ENCODE measurements at places on chromosomes 1 and 21.

GRCh38 chr1:173097001-173097400, 46.3 kb upstream of the TNFSF18 start:
- H3K36me3 ChIP-seq, result no peaks in the 10 kb centered on the region
- no peak for DNase-seq
- no peak overlapping the region for H3K27ac ChIP-seq
- H3K4me3 ChIP-seq, result no peak overlapping the region
- H3K4me1 ChIP-seq, result no peaks in the 10 kb centered on the region

DNA sequence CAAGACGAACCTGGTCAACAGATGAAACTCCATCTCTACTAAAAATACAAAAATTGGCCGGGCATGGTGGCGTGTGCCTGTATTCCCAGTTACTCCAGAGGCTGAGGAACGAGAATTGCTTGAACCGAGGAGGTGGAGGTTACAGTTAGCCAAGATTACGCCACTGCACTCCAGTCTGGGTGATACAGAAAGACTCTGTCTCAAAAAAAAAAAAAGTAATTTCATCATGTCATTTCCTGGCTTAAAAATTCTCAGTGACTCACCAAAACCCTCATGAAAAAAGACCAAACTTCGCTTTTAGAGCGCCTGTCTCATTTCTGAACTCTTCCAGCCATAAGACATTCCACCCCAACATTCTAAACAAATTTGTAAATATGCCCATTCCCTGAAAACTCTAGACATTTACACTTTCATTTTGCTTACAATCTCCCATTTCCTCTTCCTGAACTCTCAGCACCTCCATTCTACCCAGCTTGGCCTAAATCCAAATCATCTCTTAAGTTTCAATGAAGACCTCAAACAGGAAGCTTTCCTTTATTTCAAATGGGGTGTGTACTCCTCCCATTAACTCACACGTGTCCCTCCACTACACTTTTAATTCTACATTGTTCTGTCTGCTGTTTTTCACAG, 50.5 kb upstream of the PRRC2C start:
- H3K27me3 ChIP-seq, result peaks cover 4% of the 10 kb centered on the region
- peak overlapping the region; percentile 63 for H3K4me3 ChIP-seq
- peaks cover 2% of the 10 kb centered on the region for H3K36me3 ChIP-seq
- no peak for DNase-seq

GRCh38 chr21:42122808-42123207, 51.7 kb downstream of the UMODL1 start:
- H3K4me3 ChIP-seq, result no peak overlapping the region
- peaks cover 13% of the 10 kb centered on the region for H3K4me1 ChIP-seq
- no peak for DNase-seq
- H3K36me3 ChIP-seq, result peaks cover 5% of the 10 kb centered on the region

GRCh38 chr21:35953597-35953996, 106.7 kb downstream of the SETD4 start:
- no peak overlapping the region for H3K27ac ChIP-seq
- H3K4me3 ChIP-seq, result no peak overlapping the region
- H3K4me1 ChIP-seq, result no peaks in the 10 kb centered on the region
- H3K27me3 ChIP-seq, result peaks cover 15% of the 10 kb centered on the region
- no peaks in the 10 kb centered on the region for H3K36me3 ChIP-seq

GRCh38 chr1:22315315-22316078, 136.2 kb upstream of the ZBTB40 start:
- H3K27ac ChIP-seq, result no peak overlapping the region
- H3K27me3 ChIP-seq, result peaks cover 65% of the 10 kb centered on the region
- no peak overlapping the region for H3K4me3 ChIP-seq
- peaks cover 2% of the 10 kb centered on the region for H3K4me1 ChIP-seq

GRCh38 chr1:19605967-19606366, 38.1 kb upstream of the NBL1 start:
- peak overlapping the region; percentile 94 for H3K27ac ChIP-seq
- peaks cover 2% of the 10 kb centered on the region for H3K36me3 ChIP-seq
- H3K27me3 ChIP-seq, result no peaks in the 10 kb centered on the region
- H3K4me3 ChIP-seq, result peak overlapping the region; percentile 72

- H3K27me3 ChIP-seq, result peaks cover 49% of the 10 kb centered on the region
- H3K27ac ChIP-seq, result peak overlapping the region; percentile 67
- peak overlapping the region; percentile 85 for H3K4me3 ChIP-seq
- peaks cover 47% of the 10 kb centered on the region for H3K4me1 ChIP-seq
- H3K36me3 ChIP-seq, result no peaks in the 10 kb centered on the region
Measured at GRCh38 chr1:153344718-153345025, 4.0 kb downstream of the PGLYRP4 start.

DNA sequence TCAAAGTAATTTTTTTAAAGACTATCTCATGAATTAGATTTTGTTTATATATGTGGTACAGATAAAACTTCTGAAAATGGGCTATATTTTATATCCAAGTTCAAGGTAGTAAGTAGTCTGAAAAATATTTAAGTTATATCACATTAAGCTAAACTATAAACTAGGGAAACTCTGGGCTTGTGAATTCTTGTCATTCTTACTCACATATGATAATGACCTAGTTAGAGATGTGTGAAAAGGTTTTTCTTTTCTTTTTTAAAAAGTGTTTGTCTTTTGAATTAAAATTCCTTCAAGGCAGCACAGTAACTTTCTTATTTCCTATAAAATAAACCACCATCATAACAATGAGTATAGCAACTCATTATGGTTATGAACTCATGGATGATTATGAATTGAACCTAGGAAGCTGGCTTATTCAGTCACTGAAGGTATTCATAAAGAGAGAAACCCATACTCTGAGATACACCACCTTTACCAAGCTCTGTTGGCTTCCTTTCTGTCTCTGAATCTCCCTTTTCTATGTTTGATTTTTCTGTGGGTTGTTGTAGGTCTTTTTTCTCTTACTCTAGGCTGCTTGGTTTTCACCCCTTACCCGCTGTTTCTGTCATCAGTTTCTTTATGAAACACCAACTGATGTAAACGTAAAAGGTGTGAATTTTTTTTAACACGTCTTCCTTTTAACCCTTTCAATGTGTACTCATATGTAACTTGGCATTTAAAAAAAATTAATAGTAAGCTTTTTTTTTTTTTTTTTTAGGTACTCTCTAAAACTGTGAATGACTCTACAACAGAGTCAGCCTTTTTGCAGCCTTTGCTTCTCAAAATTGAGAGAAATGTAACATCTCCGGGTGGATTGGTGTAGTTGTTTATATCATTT, 25.2 kb downstream of the IL12RB2 start:
- no peak overlapping the region for H3K4me3 ChIP-seq
- H3K36me3 ChIP-seq, result no peaks in the 10 kb centered on the region
- H3K27me3 ChIP-seq, result no peaks in the 10 kb centered on the region
- DNase-seq, result no peak

DNA sequence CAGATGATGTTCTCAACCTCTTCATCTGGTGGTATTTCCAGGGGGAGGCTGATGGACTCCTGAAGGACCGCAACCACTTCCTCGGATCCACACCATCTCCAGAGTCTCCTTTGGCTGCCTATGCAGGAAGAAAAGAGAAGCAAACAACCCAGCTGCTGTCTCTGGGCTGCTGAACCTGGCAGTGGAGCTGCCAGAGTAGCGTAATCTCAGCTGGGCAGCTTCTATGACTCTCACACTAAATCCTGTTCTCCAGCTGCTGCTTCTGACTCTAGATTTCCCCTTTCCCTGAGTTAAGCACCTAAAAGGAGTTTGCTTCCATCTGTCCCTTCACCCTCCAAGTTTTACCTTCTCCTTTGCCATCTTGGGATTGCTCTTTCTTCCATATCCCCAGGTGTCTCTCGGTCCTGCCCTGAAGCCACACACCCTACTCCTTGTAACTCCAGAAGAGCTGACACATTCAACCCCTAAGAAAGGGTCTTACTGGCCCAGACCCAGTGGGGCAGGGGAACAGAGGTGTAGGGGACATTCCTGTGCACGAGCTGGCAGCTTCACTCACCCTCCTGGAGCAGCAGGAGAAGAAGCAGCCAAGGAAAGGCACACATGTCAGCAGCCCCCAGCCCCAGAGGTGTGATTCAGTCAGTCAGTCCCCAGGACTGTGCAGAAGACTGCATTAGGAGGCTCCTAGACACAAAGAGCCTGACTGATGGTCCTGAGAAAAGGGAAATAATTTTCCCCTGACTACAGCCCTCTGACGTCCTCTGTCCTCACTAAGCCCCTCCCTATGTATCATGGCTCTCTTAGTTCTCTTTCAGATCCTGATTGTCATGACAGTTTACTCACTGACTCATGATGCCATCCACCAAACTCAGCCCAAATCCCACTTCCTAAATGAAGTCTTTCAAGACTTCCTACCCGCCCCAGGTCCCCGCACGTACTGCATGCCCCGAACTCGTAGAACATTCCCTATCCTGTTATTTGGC, at the start of gene SLAMF9:
SLAMF9 (minus strand) TSS at position 702 of the 980 bp plus-strand sequence; CDS start at position 602, 100 bp downstream.
- peaks cover 15% of the 10 kb centered on the region for H3K36me3 ChIP-seq
- no peak within 1 kb of the TSS for H3K27ac ChIP-seq
- H3K4me3 ChIP-seq, result no peak within 1 kb of the TSS
- peaks cover 76% of the 10 kb centered on the region for H3K27me3 ChIP-seq
- DNase-seq, result no peak
- H3K4me1 ChIP-seq, result peaks cover 13% of the 10 kb centered on the region

- no peak overlapping the region for H3K27ac ChIP-seq
- H3K4me3 ChIP-seq, result no peak overlapping the region
- peaks cover 2% of the 10 kb centered on the region for H3K4me1 ChIP-seq
- no peaks in the 10 kb centered on the region for H3K36me3 ChIP-seq
- DNase-seq, result no peak
- no peaks in the 10 kb centered on the region for H3K27me3 ChIP-seq
Measured at GRCh38 chr1:59544615-59545293, 247.9 kb downstream of the FGGY start.

DNA sequence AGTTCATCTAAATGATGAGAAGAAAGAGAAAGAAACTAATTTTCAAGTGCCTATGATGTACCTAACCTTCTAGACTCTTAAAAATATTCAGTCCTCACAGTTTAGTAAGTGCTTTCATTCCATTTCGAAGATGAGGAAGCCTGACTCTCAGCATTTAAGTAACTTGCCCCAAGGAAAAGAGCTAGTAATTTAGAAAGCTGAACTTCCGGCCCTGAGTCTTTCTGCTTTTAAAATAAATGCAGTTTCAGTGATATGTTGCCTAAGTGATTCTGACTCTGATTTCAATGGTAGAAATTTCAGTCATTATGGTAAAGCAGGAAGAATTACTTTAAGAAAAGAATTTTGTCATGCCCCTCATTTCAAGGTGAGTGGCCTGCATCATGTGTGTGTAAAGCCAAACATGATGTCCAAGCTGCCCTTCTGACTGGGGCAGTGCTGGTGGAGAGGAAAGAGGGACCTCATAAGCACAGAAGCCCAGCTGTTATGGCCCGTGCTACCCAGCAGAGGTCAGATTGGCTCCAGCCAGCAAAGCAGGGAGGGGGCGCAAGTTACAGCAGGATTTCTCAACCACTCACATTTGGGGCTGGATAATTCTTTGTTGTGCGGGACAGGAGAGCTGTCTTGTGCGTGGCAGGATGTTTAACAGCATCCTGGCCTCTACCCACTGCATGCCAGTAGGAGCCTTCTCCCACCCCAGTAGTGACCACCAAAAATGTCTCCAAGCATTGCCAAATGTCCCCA, 10.7 kb downstream of the ATP1A4 start:
- no peaks in the 10 kb centered on the region for H3K4me1 ChIP-seq
- no peak overlapping the region for H3K4me3 ChIP-seq
- DNase-seq, result no peak
- no peak overlapping the region for H3K27ac ChIP-seq

- H3K4me1 ChIP-seq, result peaks cover 7% of the 10 kb centered on the region
- H3K36me3 ChIP-seq, result peaks cover 4% of the 10 kb centered on the region
- DNase-seq, result peak; percentile 54
- H3K27me3 ChIP-seq, result peaks cover 63% of the 10 kb centered on the region
Measured at GRCh38 chr1:37434292-37435225, 39.8 kb upstream of the ZC3H12A start.

DNA sequence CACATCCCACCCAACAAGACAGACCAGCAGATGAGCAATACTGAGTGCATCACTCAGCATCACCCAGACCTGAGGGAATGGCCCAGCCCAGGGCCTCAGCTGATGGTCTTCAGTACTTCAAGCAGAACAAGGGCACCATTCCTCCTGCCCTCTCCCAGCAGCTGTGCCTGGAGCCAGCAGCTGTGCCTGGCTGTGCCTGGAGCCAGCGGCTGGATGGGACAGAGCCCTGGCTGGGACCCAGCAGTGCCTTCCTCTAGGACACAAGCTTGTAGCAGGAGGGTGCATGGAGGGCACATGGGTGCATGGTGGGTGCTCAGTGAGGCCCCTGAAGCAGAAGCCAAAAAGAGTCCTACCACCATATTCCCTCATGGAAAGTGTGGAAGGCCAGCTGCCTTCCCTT, 583.8 kb downstream of the NPHP4 start:
- no peak for DNase-seq
- H3K36me3 ChIP-seq, result peaks cover 2% of the 10 kb centered on the region
- no peak overlapping the region for H3K27ac ChIP-seq
- no peaks in the 10 kb centered on the region for H3K27me3 ChIP-seq

GRCh38 chr1:180562640-180563025, 3.9 kb downstream of the OVAAL start:
- H3K27me3 ChIP-seq, result peaks cover 22% of the 10 kb centered on the region
- no peak for DNase-seq
- no peaks in the 10 kb centered on the region for H3K4me1 ChIP-seq

DNA sequence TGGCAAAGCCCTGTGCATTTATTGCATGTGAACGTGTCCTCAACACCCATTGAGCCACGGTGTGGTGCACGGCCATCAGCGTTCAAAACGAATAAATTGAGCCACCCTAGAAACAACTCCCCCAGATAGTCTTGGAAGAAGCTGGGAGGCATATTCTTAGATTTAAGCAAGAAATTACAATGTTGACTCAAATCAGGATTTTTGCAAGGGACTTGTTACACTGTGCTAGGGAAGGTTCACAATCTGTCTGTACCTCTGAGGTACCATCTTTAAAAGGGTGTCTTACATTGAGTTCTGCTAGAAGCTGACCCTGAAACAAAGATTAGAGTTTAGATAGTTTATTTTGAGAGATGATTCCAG, 16.2 kb downstream of the CD247 start:
- no peak for DNase-seq
- no peaks in the 10 kb centered on the region for H3K27me3 ChIP-seq
- peak overlapping the region; percentile 83 for H3K4me3 ChIP-seq
- H3K27ac ChIP-seq, result peak overlapping the region; percentile 98

DNA sequence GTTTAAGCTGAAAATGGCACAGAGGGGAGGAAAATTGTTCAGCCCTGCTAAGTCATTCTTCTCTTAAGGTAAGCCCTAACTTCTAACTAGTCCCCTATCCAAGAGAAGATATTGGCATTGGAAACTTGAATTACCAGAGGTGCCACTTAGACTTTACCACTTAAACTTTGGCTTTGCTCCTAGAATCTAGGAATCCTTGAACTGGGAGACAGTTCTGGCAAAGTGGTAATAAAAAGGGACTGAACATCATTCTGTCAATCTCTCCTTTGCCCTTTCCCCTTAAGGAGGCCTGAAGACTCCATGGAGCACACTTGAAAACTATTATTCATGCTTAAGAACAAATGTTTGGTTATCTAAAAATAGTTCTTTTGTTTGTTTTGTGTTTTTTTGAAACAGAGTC, 8.4 kb downstream of the ATP1A4 start:
- H3K27me3 ChIP-seq, result peaks cover 52% of the 10 kb centered on the region
- no peak overlapping the region for H3K4me3 ChIP-seq
- H3K36me3 ChIP-seq, result no peaks in the 10 kb centered on the region
- no peak overlapping the region for H3K27ac ChIP-seq
